AG09319 (cell line): ENCODE measurements at places on chromosomes 3 and 15.

DNA sequence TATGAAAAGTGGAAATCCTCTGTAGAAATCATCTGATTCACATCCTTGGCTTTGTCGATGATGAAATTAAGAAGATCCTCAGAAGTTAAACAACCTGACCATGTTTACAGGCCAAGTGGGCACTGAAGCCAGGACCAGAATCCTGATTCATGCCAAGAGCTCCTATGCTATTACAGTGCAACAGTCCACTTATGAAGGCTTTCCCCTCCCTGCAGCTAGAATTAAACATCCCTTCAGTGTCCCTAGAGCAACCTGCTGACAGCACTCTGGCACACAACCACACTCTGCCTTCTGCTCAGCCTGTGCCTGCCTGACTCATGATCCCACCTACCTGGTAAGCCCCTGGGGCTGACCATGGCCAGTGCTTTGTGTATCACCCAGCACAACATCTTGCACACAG, 33.8 kb downstream of the TXNRD3 start:
- DNase-seq: peak; percentile 12

DNA sequence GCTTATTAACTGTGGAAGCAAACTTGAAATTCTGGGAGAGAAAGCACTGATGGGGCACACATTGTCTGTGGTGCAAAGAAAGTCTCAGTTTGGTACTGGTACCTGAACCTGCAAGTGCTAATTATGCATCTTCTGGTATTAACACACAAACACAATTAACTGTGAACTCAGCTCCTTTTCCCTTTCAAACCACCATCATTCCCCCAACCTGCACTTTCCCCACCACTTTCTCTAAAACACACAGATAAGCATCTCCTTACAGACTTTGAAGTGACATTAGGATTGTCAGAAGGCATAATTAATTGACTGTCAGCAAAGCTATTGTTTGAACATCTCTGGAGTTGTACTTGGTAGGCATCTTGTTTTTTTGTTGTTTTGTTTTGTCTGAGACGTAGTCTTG, 452.2 kb upstream of the TPRG1 start:
- DNase-seq: no peak

DNA sequence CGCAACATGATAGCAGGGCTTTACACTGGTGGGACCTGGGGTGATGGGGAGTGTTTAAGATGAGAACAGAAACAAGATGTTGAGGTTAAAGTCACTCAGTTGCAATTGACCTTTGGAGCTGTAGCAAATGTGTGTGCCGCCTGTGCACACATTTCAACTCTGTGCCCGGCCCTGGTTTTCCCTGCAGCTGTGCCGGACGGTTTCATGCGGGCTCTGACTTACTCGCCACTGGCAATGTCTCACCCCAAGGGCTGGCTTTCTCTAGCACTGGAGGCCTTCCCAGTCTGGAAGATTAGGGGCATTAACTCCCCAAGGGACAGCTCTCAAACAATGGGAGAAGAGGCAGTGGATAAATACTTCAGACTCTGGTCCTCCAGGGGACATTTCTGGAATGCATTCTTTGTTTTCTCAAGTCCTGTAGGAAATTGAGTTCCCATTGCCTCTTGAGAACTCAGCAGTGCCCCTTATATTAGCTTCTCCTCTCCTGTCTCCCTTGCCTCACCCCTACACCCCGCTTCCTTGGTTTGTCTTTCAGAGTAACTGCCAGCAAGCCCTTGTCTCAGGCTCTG, 152.5 kb downstream of the EDEM1 start:
- no peak for DNase-seq

DNA sequence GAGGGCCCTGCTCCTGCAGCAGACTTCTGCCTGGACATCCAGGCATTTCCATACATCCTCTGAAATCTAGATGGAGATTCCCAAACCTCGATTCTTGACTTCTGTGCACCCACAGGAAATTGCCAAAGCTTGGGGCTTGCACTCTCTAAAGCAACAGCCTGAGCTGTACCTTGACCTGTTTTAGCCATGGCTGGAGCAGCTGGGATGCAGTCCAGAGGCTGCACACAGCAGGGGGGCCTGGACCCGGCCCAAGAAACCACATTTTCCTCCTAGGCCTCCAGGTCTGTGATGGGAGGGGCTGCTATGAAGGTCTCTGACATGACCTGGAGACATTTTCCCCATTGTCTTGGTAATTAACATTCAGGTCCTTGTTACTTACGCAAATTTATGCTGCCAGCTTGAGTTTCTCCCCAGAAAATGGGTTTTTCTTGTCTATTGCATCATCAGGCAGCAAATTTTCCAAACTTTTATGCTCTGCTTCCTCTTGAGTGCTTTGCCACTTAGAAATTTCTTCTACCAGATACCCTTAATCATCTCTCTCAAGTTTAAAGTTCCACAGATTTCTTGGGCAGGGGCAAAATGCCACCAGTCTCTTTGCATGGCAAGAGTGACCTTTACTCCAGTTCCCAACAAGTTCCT, 11.8 kb upstream of the MYO5A start:
- DNase-seq: no peak

DNA sequence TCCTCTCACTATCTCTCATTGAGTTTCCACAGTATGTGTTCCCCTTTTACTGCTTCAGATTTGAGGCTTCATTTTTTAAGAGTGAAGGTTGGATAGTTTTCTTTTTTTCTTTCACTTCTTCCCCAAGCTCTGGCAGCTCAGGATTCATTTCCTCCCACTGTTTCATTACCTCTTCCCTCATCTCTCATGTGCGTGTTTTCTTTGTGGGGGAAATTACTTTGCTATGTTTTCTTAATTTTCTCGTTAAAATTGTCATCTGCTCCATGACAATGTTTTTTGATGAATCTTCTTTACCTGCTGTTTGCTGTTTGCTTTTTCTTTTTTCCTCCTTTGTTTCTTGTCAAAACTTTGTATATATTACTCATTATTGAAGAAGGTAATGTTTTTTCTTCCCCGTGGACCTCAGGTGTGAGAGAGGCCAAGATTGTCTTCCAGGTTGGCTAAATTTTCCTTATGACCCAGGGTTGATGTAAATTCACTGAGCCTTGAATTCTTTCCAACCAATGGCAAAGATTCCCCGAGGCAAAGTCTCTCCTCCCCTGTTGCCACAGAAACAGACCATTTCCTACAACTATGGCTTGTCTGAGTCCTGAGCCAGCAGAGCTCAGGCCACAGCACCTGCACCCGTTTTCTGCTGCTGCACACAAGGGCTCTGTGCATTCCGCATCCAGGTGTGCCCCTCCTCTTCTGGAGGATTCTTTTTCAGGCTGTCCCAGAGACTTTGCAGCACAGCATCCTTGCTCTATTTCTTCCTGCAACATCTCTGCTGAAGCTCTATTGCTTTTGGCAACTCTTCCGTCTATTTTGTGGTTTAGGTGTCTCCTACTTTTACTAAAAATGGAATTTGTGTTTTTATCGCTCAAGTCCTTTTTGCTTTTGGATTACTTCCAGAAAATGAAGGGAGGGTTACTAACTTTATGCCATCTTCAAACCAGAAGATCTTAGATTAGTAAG, 66.1 kb downstream of the NOX5 start:
- DNase-seq: no peak

DNA sequence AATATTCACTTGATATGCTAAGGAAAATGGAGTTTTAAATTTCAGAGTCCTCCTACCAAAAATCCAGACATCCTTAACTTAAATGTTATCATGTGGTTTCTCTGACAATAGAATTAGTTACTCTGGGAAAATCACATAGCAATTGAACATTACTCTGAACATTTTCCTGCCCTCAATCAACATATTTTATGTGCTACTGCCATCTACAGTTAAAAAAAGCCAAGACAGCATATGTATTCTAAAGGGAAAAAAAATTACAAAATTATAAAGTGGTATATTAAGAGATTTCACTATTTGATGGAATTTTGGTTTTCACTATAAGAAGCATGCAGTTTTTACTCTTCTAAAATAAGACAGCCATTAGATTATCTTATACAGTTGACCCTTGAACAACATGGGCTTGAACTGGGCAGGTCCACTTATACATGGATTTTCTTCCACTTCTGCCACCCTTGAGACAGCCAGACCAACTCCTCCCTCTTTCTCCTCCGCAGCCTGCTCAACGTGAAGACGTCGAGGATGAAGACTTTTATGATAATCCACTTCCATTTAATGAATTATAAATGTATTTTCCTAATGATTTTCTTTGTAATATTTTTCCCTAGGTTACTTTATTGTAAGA, 122.3 kb downstream of the ATP1B3 start:
- no peak for DNase-seq

GRCh38 chr15:72827226-72827625, 43.7 kb upstream of the ADPGK start:
- DNase-seq: no peak

DNA sequence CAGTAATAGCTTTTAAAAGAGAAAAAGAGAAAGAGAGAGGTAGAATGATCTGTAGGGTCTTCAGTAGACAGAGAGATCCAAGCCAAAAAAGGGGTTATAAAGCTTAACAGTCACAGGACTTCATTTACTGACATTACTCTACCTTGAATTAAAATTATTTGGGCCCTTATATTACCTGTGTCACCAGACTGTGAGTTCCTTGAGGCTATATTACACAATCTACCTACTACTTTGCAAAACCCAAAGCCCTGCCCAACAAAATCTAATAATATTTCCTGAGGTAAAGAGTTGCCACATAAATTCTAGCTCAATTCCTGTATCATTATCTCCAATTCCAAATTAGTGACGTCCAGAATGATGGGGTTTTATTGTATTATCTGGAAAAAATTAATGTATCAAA, 1.9 kb downstream of the UBR1 start:
- no peak for DNase-seq

DNA sequence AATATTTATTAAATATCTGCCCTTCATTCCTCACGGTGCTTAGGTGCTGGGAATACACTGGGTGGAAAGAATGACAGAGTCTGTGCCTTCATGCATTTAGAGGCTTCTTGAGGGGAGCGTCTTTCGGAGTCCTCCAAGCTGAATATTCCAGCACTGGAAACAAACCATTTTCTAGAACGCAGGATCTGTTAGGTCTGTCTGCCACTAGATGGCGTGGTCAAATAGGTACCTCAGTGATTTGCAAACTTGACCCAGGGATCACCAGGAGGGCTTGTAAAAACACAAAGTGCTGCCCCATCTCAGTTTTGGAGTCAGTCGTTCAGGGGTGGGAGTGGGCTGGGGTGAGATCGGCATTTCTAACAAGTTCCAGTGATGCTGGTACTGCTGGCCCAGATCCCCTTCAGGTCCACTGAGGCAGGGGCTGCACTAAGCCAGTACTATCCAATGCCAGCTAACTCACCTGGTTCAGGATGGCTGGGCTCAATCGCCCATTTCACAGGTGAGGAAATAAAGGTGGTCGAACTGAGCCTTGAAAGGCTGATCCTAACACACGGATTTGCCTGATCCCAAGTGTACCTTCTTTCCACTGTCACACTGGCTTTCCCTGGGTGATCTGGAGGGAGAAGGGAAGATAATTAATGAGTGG, 14.8 kb downstream of the ARNT2 start:
- DNase-seq: peak; percentile 22

DNA sequence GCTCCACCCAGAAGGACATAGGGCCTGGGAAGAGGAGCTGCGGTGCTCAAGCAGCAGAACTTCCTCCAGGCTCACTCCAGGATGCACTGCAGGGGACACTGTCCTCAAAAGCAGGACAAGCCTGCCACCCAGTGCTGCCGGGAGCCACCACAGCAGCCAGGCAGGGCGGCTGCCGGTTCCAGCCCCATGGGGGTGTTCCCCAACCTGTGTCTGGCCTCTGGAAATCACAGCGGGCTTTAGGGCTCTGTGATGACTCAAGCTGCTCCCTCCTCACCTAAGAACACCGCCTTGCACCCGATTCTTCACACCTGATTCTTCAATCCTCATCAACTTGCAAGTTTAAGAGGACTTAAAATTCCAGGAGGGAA, 71.9 kb upstream of the SLC6A11 start:
- DNase-seq: no peak

GRCh38 chr3:187678726-187679268, 8.6 kb upstream of the SST start:
- peak; percentile 53 for DNase-seq

GRCh38 chr3:138332472-138333073, 2.9 kb upstream of the NME9 start:
- DNase-seq: no peak

- DNase-seq: no peak
These were observed 359.1 kb downstream of the PDCD6IP start for GRCh38 chr3:34157491-34157890.

DNA sequence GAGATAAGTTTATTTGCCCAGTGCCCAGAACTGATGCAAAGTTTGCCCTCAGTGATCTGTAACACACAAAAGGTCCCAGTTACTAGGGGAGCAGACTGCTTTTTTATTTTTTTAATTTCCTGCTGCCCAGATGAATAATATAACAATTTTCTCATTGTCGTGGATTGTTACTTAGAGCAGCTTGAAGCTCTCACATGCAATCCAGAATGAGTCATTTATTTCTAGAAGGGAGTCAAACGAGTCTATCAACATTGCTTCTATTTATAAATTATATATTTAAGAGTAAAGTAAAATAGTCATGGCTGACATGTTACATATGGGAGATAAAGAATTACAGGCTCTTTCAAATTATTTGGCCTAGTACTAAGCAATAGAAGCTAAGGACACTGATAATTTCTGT, 41.3 kb downstream of the MEIS2 start:
- peak; percentile 42 for DNase-seq

GRCh38 chr3:67941433-67942030, 287.1 kb upstream of the SUCLG2 start:
- no peak for DNase-seq

DNA sequence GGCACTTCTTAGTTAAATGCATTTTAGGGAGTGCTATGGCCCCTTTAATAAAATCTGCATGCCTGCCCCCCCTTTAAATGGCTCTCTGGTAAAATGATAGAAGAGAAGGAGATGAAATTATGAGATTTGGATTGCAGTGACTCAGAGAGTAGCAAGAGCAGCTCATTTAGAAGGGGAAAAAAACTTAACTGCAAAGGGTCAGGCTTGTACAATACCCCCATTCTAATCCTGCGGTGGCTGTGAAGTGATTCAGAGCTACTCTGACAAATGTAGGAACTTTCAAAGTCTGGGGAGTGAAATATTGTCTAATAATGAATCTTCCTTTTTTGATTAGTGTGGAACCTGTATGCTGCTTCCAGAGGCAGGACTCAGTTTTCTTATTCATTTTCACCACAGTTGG, 44.1 kb upstream of the TBC1D23 start:
- DNase-seq: no peak

DNA sequence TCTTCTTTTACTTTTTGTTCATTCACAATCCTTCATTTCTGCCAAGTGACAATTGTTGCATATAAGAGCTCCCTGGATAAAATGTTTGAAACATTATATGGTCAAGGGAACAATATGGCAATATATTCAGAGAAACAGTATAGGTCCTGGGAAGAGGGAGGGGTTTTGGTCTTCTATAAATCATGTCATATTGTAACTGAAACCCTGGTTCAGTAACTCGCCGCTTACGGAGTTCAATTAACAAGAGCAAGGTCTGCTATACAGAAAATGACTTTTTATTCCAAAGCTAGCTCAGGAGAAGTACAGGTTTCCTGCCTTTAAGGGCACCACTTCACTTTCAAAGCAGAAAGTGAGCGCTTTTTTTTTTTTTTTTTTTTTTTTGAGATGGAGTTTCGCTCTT, 522.1 kb upstream of the TGFBR2 start:
- DNase-seq: no peak

- DNase-seq: no peak
These were observed 125.8 kb upstream of the MRPS22 start for GRCh38 chr3:139218046-139218445.
